ENCODE measurements at places on chromosomes 4 and X.

GRCh38 chr4:124104628-124105027 lies 607.9 kb downstream of the ANKRD50 start:
- DNase-seq, result no peak

DNA sequence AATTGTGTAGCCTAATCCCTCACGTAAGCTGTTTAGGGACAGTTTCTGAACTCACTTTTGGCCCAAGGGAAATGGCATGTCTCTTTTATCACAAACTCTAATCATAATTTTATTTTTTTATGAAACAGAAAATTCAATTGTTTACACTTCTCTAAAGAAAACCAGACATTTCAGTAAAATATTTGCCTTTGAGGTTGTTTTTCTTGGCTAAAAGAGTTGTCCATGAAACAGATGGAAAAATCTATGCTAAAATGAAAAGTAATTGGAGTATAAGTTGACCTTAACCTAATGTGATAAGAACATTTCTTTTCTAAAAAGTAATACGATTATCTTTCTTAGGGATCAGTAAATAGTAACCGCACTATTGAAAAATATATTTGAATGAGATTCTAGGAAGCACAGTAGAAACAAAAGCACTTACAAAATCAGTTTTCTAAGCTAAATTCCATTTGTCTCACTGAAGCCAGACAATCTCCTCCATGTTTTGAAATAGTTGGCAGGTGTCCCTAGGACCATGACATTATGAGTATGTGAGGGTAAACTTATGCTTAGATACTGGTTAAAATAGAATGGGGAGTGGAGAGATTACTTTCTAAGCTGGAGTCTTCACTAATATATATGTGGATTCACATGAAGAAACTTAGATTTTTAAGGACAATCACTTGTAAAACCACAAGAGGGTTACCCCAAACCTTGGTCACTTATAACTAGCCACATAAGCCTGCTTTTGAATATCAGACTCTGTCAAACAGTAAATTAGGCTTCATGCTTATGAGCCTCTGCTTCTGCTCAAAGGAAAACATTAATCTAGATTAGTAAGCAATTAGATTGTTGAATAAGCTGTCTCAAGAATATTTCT lies 20.1 kb upstream of the TET2 start:
- no peak for DNase-seq

DNA sequence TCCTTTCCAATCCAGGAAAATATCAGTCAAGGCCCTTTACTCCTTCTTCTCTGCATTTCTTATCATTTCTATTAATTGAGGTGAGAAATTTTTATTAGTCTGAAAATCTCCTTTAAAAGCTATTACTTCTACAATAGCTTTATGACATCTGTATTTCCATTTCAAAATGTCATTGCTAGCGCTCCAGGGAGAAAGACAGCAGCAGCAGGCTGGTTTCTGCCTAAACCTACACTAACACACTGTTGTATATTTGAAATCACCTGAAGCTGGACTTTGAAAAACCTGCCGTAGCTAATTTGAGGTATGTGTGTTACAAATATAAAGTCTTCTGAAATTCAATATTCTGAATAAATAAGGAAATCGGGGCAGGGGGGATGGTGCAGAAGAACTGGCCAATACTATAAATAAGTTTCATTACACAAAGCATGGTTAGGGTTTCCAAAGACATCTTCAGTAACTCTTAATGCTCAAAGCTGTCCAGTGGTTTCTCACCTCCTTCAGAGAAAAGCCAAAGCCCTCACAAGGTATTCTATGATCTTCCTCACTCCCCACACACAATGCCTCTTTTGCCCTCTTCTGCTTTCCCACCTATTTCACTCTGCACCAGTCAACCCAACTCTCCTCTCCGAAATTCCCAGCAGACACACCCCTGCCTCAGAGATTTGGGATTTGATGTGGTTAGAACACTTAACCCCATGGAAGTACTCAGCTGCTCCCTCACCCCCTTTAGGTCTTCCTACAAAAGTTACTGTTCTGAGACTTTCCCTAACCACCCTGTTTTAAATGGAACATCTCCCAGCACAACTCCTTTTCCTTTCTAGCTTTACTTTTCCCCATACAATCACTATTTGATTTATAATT lies 122.7 kb downstream of the PPP3CA start:
- DNase-seq, result no peak

DNA sequence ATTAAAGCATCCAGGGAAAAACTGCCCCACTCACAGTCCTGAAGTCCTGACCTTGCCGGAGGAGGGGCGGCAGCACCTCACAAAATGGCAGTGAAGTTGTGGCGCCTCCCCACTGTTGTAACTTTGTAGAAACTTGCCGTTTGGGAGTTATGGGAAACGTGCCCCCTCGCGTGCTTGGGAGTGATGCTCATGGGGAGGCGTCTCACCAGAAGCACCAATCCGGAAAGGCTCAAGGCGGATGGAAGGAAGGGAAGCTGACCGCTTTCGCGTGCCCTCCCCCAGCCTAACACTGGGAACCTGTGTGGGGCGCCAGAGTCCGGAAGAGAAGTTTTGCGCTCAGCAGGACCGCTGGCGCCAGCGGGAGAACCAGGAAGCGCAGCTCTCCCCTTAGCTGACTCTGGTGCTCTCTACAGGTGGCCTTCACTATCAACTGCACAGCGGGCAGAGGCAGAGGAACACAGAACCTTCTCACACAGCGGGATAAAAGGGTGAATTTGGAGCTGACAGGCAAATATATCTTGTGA lies at the start of the genes CT45A10 and SAGE1:
Gene CT45A10, minus strand, starts transcription at position 151 of the 524 bp plus-strand sequence. CDS start 8,100 bp downstream, outside the sequence.
Gene SAGE1, plus strand, starts transcription at position 423 of the 524 bp plus-strand sequence. CDS start 2,527 bp downstream, outside the sequence.
- DNase-seq, result no peak

DNA sequence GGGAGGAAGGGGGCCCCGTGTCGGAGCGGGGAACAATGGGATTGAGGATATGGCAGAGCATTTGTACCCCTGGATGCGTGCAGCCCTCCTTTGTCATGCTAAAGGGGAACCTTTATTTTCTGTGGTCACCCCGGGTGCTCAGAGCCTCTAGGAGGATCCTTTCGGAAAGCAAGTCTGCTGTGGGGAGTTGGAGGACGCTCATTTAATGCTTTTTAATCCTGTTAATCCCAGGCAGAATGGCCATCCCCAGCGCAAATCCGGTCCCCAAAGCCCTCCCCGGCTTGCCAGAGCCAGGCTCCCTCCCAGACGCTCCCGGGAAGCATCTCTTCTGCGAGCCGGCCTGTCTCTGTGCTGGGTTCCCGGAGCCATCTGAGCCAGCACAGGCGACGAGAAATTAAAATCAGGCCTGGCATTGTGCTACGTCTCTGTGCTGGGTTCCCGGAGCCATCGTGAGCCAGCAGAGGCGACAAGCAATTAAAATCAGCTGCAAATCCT lies 113.2 kb upstream of the PPP2R3B start:
- no peak for DNase-seq

DNA sequence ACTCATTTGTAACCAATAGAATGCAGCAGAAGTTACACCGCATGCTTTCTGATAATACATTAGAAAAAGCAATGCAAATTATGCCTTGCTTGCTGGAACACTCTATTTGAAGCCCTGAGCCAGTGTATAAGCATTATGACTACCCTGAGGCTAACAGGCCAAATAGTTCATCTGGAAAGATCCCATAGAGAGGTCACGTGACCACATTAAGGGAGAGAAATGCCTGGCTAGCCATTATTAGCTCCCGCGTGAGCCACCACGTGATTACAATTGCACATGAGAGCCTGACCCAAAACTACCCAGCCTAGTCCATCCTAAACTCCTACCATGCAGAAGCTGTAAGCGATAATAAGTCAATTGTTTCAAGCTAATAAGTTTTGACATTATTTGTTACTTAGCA lies 472.9 kb upstream of the GALNTL6 start:
- no peak for DNase-seq

DNA sequence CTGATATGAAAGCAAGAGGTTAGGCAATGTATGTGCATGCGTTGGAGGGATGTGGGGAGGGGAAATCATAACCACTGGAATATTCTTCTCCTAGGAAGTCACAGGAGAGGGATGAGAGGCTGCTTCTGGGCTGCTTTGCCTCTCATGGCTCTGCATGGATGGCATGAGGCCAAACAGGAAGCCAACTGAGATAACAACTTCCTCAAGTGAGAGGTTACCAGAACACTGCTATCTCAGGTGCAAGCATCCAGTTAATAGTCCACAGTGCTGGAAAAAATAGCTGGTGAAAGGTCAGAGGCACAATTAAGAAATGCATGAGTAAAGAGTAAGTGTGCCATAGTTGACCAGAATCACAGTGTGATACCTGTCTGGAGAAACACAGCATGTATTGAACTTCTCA lies 113.3 kb downstream of the ELOVL6 start:
- no peak for DNase-seq

- DNase-seq, result no peak
These were observed 28.3 kb downstream of the ENOPH1 start for GRCh38 chr4:82458729-82459128.

DNA sequence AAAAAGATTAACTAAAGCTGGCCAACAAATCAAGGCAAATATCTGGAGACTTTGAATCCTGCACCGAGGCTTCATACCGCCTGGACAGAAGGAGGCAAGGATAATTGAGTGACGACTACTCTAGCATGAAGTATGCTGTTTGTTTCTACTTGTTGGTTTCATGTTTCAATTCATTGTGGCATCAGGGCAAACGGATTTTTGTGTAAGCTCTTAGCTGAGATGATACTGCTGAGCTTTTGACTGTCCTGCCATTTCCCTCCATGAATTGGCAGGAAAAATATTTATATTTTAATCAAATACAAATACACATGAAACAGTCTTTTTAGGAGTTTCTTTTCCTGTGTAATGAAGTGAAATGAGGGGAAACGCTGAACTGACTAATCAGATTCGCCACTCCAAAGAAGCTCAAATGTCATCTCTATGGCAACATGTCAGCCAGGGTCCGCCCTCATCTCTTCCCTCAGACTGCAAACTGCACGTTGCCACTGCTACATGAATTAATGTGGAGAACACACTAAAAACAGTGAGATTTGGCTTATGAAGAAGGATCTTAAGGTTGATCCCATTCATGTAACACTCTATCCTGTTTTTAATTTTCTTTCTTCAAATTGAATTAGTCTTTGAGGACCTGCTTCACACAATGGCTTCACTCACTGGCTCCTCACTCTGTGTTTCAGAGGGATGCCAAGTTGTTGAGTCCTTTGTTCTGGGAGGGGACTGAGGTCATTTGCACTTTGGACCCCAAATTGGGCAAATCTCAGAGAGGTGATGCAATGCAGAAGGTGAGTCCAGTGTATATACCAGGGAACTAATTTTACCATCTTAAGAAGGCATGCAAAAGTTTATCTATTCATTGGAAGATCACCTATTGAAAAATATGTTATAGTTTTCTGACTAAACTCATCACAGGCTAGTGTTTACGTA lies 149.6 kb upstream of the MID1 start:
- DNase-seq, result peak; percentile 78

- DNase-seq, result no peak
These were observed 76.0 kb upstream of the TFDP3 start for GRCh38 chrX:133294126-133294525.

- no peak for DNase-seq
These were observed 1456.9 kb downstream of the TECRL start for GRCh38 chr4:62952366-62952765.

- no peak for DNase-seq
These were observed 5.6 kb upstream of the SPRY1 start for GRCh38 chr4:123390846-123391456.

DNA sequence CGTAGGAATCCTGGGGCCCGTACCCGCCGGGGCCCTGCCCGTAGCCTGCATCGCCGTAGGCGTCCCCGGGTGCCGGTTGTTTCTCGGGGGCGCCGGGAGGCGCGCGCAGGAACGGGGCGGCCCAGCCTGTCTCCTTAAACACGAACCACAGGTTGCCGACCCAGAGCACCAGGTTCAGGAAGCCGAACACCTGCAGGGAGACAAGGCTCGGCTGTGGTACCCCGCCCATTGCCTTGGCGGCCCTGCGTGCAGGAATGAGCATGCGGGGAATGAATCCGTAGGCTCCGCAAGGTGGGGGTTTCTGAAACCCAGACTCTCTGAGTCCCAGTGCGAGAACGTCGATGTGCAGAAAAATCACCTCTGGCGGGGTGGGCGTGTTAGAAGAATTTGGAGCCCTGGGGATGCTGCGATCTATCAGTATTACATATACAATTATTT lies 5.4 kb upstream of the PRICKLE3 start:
- no peak for DNase-seq

- DNase-seq, result peak; percentile 15
These were observed 17.5 kb upstream of the SH3KBP1 start for GRCh38 chrX:19904778-19905367.

DNA sequence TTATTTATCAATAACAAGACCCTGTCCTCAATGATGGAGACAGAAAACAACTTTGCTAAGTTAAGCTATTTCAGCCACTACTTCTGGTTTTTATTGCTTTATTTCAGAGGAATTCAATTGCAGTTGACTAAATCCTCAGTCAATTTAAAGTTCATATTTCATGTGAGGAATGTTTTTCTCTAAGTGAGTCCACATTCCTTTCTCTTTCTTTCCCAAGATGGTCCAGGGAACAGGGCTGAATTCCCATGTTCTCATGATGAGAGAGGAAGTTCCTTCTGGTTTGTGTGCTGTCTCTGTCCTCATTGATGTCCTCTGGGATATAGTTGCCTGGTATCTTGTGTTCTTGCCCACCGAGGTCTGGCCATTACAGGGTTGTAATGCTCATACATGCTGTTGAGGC lies 117.2 kb downstream of the SLIT2 start:
- DNase-seq, result no peak

DNA sequence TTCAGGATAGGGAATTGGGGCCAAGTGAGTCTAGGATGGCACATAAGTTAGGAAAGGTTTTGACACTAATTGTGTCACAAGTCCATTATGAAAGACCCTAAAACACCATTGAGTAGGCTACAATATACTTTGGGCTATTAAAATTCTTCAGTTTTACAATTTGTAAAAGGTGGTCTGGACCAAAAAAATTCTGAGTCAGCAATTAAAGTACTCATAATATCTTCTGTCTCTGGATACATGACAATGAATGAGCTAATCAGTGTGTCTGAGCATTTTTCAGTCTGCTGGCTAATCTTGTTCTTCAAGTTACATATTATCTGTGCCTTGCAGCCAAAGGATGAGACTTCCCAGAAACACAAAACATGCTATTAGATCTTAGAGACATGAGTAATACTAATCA lies 14.3 kb downstream of the ARMCX1 start:
- DNase-seq, result no peak

DNA sequence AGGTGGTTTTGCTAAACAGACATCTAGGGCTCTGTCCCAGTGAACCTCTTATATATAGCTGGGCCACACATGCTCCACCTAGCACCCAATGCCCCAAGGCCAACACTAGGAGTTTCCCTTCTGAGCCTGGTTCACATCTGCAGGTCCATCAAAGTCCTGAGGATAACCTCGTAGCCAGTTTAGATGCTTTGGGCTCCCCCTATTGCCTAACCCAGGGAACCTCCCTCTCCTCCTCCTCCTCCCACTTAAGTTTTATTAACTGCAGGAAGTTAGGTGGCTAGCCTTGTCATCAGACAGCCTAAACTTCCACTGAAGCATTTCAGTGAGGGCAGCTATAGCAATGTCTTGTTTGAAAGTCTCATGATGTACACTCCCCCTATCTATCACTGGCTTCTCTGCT lies 88.0 kb downstream of the GUCY2F start:
- no peak for DNase-seq

- peak; percentile 48 for DNase-seq
These were observed 3.6 kb upstream of the LEF1 start for GRCh38 chr4:108172231-108172752.

GRCh38 chr4:24842356-24842755 lies 47.0 kb downstream of the SOD3 start:
- DNase-seq, result no peak

- DNase-seq, result no peak
These were observed 541.5 kb downstream of the PCDH7 start for GRCh38 chr4:31261632-31262031.

- DNase-seq, result no peak
These were observed 168.8 kb upstream of the ZFP42 start for GRCh38 chr4:187826725-187827124.

GRCh38 chr4:26319467-26319948 lies 1.3 kb upstream of the RBPJ start:
- DNase-seq, result peak; percentile 100

- peak; percentile 50 for DNase-seq
These were observed 10.9 kb upstream of the NALF2 start for GRCh38 chrX:69493193-69493592.

Data from NCI-H1092 (cell line).